ENCODE measurements at places on chromosomes 5 and 9. TPM values are rescaled to one million over a fixed set of nuclear protein-coding genes. Genes with fewer than 3 reads are reported as not detected.

DNA sequence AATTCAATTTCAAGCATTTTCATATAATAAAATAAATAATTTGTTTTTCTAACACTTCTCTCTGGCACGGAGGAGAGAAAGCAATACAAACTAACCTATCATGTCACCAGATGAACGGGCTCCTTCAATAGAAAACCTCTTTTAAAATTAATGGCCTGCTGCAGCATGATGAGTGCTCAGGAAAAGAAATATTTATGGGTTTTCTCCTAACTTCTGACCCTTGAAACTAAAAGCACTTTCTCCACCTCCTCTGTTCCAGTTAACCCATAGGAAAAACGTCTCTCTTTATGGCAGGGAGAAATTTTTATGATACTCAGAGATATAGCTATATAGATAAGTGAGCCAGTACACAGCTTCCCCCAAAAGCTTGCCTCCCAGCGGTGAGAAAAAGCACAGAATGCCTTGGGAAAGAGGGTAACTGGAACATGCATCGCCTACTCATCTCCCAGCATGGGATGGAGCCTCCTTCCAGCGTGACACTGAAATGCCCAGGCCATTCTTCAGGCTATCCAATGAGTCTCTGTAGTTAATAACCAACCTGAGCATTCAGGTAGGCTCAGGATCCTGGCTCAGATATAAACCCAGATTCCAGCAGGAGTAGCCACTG, 963.0 kb upstream of the DMAC1 start:
- no peak for DNase-seq

GRCh38 chr9:35852267-35852815, 17.9 kb downstream of the OR13J1 start:
- peak; percentile 11 for DNase-seq

GRCh38 chr5:137203011-137203632, 296.0 kb downstream of the SPOCK1 start:
- DNase-seq = no peak

DNA sequence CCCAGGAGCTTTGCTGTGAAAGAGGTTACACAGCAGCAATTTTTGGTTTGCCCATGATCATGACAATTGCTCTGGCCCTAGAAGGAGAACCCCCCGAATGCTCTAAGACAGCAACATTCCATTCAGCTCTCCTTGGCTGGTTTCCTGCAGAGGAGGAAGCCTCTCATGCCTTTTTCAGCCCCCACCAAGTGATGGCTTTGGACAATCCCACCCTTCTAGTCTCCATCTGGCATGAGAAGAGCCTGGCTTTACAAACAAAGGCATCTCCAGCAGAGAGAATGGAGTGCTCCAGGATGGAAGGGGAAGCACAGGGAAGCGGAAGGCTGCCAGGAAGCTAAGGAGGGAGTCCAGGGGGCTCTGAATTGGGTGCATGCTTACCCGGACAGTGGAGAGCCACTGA, 98.4 kb downstream of the CRB2 start:
- DNase-seq = no peak

The HARS2 gene
- 12.4 TPM for total RNA-seq
